ENCODE measurements at places on chromosomes 16 and 17.

DNA sequence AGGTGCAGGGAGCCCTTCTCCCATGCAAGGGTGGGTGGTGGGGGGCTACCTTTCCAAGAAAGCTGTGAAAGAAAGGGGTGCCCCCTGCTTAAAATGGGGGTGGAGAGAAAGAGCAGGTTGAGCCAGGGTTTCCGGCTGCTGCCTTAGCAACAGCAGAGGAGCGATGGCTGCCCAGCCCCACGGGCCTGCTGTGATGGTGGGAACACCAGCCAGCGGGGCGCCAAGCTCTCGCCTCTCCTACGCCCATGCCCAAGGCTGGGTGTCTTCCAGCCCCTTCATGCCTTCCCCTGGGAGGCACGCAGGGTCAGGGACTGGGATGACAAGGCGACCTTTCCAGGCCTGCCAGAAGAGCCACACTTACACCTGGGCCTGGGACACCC lies 3.0 kb downstream of the FMNL1 start:
- H3K27me3 ChIP-seq: peaks cover 20% of the 10 kb centered on the region
- no peaks in the 10 kb centered on the region for H3K36me3 ChIP-seq
- peak overlapping the region; percentile 97 for H3K27ac ChIP-seq

GRCh38 chr17:40286473-40286872 lies 1.2 kb upstream of the CDC6 start:
- no peak overlapping the region for H3K27ac ChIP-seq
- H3K36me3 ChIP-seq: no peaks in the 10 kb centered on the region
- no peak overlapping the region for H3K4me3 ChIP-seq
- no peak for DNase-seq

- H3K4me1 ChIP-seq: peaks cover 17% of the 10 kb centered on the region
- H3K36me3 ChIP-seq: peaks cover 12% of the 10 kb centered on the region
- no peak for DNase-seq
- H3K27me3 ChIP-seq: no peaks in the 10 kb centered on the region
- no peak overlapping the region for H3K4me3 ChIP-seq
These were observed 28.7 kb downstream of the KIAA0513 start for GRCh38 chr16:85056211-85056748.

DNA sequence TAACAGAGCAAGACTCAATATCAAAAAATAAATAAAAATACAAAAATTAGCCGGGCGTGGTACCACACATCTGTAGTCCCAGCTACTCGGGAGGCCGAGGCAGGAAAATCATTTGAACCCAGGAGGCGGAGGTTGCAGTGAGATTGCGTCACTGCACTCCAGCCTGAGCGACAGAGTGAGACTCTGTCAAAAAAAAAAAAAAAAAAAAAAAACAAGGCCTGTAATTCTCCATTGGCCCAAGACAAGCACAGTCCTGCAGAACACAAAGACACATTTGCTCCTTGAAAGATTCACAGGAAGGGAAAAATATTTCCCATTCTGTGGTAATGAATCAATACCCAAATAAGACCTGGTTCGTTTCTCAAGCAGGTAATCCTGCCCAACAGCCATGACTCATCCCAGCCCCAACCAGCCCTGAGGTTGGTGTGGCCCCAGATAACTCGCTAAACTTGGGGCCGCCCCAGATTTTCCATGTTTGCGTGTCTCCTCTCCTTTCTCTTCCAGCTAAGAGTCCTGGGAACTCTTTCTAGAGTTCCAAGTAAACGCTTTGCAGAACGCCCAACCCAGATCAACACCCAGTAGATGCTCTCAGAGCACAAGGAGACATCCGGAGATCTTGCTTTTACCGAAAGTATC lies 40.3 kb upstream of the SNN start:
- H3K27ac ChIP-seq: peak overlapping the region; percentile 33
- no peak for DNase-seq
- no peak overlapping the region for H3K4me3 ChIP-seq
- no peaks in the 10 kb centered on the region for H3K36me3 ChIP-seq

GRCh38 chr16:57345021-57345420 lies 13.6 kb upstream of the CCL22 start:
- H3K4me3 ChIP-seq: no peak overlapping the region
- H3K27me3 ChIP-seq: no peaks in the 10 kb centered on the region
- DNase-seq: no peak
- H3K27ac ChIP-seq: no peak overlapping the region
- H3K4me1 ChIP-seq: peaks cover 21% of the 10 kb centered on the region

DNA sequence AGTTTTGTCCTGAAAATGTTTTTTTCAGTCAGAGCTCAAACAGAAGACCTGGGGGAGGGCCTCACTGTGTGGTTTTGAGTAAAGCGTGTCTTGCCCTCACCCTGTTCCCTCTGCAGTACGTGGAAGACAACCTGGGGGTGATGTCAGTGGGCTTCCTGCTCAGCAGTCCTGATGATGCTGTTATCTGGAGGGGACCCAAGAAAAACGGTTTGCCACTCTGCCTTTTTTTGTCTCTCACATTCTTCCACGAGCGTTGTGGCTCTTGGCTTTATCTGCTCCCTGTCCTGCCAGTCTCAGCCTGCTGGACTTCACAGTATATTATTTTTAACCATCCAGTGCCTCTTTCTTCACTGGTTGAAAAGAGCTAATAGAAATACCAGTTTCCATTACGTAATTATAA lies 12.9 kb downstream of the NUBP1 start:
- no peaks in the 10 kb centered on the region for H3K27me3 ChIP-seq
- H3K4me1 ChIP-seq: peaks cover 20% of the 10 kb centered on the region
- no peak overlapping the region for H3K27ac ChIP-seq
- H3K36me3 ChIP-seq: peaks cover 87% of the 10 kb centered on the region
- DNase-seq: no peak

Data from left lung (tissue), 14 donors.